Foreskin keratinocyte (primary cell): ENCODE measurements at places on chromosomes 6 and 20. TPM values are rescaled to one million over a fixed set of nuclear protein-coding genes. Genes with fewer than 3 reads are reported as not detected.

The SUPT3H gene
- total RNA-seq: 5.0 and 6.9 TPM in 2 replicates

The HAO1 gene
- total RNA-seq: not detected in 2 replicates

The FAM110A gene
- 18.4 and 18.8 TPM in 2 replicates for total RNA-seq

The THEMIS gene
- not detected in 2 replicates for total RNA-seq

The MYCT1 gene
- not detected in 2 replicates for total RNA-seq

The EMILIN3 gene
- 0.04 TPM in 1 of 2 replicates, not detected in the other for total RNA-seq

The MAP3K7 gene
- 34.5 and 35.8 TPM in 2 replicates for total RNA-seq

DNA sequence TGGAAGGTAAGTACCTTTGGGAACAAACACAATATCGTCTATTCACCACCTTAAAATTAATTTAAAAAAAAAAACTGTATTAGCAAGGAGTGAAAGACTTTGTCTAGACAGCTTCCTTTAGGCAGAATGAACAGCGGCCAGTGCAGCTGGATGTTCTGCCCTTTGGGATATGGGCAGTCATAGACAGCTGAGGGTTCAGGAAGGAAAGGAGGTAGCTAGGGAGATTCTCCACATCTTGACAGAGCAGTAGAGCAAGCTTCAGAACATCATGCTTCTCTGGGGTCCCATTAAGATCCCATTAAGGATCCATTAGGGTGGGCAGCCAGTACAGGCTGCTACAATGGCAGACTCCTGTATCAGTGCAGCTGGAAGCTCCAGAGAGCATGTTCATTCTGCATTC is 46.5 kb upstream of the PLCB4 start:
- no peak for DNase-seq

DNA sequence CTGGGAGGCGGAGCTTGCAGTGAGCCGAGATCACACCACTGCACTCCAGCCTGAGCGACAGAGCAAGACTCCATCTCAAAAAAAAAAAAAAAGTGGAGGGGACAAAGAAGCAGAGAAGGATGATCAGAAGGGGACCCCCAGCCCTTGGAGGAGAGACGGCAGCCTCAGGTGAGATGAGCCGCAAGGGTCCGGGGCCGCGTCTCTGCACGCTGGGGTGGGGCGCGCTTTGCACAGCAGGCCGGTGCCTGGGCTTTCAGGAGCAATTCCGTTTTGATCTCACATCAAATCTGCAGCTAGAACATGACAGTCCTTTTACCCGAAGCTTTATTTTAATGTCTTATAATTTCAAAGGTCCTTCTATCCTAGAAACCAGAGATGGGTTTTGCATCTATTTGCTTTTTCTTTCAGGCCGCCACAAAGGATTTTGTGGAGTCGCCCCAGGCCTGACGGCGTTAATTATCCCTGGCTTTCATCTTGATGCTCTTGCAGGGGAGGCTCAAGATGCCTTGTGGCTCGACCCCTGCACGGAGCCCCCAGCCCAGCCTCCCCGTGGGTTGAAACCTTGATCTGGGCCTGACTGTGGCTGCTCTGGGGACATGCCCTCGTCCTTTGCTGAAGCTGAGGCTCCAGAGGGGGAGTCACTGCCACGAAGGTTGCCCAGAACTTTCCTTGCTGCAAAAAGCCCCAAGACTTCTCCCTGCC is 17.3 kb downstream of the HRH3 start:
- no peak for DNase-seq

GRCh38 chr20:51750037-51750769 is 18.0 kb downstream of the ATP9A start:
- DNase-seq: peak; percentile 83

DNA sequence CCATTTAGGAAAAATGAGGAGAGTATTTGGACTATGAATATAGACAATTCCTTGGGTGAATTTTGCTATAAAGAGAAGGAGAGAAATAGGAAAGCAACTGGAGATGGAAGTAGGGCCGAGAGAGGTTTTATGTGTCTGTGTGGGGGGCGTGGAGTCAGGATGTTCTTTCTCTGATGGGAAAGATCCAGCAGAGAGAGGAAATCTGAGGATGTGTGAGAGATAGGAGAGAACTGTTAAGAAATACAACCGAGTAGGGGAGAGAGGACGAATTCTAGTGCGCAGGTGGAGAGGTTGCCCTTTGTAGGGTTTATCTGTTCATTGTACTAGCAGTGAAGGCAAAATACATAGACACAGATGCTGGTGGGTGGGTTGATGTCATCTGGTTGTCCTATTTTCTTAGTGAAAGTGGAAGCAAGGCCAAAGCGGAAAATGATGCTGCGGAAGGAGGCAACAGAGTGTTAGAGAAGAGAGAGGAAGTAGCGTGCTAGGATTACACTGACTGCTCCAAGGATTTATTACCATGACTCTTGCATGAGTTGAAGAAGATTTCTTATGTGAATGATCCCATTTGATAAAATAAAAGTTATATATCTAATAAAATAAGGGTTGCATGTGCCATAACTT is 57.7 kb downstream of the CLVS2 start:
- DNase-seq: no peak

GRCh38 chr6:68975064-68975463 is 340.0 kb downstream of the ADGRB3 start:
- DNase-seq: no peak

DNA sequence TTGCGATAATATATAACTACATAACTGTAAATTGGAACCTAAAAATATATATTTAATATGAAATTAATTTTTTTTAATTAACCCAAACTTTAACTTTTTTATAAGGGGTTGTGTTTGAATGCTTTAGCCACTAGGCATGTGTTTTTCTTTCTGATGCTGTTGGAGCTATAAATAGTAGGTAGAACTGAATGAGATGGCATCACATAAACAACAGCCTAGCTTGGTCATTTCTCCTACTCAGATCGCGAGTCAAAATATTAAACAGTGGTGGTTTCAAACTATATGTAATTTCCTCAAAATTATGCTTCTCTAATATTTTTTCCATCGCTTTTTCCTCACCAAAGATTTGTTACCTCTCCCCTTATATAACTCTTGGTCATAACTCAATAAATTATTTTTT is 243.2 kb downstream of the ARID1B start:
- DNase-seq: no peak

DNA sequence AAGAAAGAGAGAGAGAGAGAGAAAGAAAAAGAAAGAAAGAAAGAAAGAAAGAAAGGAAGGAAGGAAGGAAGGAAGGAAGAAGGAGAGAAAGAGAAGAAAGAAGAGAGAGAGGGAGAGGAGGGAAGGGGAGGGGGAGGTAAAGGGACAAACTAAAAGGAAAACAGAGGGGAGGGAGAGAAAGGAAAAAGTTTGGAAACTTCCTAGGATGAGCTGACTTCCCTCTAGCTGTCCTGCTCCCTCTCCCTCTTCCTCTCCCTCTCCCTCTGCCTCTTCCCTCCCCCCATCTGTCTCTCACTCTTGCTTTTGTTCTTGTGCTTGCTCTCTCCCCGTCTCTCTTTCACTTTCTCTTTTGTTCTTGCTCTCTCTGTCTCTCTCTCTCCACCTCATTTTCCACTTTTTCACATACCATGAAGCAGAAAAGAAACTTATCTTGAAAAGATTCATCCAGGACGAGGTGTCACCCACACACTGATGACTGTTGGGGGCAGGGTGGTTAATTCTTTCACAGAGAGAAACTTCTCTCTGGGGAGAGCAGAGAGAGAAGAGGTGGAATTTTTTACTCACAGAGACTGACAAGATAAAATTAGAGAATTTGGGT is 56.4 kb upstream of the DUSP22 start:
- no peak for DNase-seq

GRCh38 chr6:130223508-130223907 is 757 bp upstream of the SAMD3 start:
- DNase-seq: peak; percentile 22

GRCh38 chr6:17392978-17393891 is at the start of gene CAP2:
TSS of gene CAP2 (plus strand) at chr6:17393595. CDS start at chr6:17421556, 27,961 bp downstream.
- peak; percentile 52 for DNase-seq

DNA sequence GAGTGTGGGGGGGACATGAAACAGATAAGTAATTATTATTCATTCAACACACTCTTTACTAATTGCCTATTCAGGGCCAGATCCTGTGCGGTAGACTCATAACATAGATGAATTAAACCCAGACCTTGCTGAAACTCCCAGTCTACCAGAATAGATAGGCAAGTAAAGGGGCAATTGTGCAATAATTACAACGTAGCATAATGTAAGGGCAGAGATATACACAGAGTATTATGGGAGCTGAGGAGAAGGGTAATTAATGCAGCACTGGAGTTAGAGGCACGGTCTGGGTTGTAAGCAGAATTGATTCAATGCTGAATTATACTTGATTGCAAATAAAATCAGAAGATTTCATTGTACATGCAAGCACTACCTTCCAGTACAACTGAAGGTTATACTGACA is 29.2 kb downstream of the RIMS4 start:
- no peak for DNase-seq

- DNase-seq: peak; percentile 39
These were observed 29.9 kb downstream of the RAB44 start for GRCh38 chr6:36727505-36728021.

DNA sequence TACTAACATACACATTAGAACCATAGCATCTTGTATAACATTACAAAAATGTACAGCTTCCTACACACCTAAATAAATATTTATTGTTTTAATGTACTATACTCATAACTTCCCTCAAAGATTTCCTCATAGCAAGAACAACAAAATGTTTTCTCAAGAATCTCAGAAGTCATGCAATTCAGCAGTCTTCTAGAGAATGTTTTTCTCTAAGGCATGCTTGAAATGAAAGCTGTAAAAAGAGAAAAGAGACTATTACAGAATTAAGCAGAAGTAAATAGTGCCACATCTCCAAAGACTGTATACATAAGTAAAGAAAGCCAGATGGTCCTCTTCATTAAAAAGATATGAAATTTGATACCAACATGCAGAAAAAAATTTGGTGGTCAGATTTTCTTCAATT is 672.2 kb downstream of the EPM2A start:
- no peak for DNase-seq

DNA sequence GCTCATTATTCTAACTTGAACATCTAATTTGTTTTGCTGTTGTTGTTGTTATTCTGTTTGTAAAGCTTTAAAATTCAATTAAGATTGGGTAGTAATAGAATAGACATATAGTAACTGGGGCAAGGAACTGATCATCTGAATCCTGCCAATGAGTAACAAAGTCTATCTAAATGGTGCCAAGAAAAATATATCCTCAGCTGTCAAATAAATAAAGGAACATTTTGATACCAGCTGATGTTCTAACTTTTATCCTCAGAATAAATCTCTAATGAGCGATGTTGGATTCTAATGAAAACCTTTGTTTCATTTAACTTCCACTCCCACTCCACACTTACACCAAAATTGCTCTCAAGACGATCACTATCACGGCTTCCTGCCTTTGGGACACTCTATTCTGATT is 210.9 kb downstream of the TINAG start:
- DNase-seq: no peak

GRCh38 chr6:105370351-105370750 is 32.5 kb downstream of the PREP start:
- no peak for DNase-seq

GRCh38 chr6:43738267-43738676 is 31.7 kb upstream of the VEGFA start:
- no peak for DNase-seq

DNA sequence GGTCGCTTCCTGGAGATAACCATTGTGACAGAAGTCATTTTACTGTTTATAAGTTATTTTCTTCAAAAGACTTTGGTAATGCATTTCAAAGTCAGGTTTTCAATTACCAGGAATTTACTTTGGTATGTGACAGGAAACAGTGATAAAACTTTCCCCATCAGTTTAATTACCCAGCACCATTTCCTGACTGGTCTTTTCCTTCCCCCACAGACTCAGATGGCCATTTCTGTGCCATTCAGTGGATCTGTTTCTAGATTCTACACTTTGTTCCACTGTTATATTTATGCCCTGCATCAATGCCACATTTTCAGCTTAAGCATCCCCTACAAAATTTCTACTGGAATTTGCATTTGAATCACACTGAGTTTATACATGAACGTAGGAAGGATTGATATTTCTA is 16.3 kb downstream of the RRBP1 start:
- no peak for DNase-seq

DNA sequence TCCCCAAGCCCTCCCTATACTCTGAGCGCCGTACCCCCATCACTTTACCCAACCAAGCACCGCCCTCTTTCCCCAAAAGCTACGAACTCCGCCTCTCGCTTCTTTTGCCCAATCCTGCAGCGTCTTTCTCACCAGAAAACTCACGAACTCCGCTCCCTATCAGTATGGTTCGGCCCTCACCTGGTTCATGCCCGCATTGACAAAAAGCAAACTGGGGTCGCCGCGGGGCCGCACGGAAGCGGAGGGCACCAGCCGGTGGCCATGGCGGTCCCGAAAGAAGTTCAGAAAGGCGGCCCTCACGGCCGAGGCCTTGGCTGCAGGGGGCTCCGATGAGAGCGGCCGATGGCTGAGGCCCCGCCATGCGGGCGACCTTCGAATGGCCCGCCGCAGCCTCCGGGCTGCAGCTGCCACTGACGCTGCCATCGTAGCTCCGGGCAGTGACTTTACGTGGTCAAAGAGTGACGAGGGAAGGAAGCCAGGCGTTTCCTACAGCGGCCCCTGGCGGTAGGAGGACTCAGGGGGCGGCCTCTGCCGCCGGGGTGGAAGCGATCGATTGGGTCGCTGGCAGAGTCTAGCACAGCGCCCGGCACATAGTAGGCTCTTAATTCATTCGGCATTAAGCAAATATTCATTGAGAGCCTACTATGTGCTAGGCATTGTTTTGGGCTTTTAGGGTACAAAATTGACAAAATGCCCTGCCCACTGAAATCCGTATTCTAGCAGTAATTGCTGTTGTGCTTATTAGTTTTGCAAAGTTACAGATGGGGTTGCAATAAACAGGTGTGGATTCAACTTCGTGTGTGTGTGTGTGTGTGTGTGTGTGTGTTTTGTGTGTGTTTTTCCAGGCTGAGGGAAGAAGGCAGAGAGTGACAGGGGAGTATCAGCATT is at the start of gene AARS2:
Gene AARS2 (minus strand): TSS at position 447 of the 888 bp plus-strand sequence. CDS start 24 bp downstream, at position 423.
- DNase-seq: peak; percentile 71

DNA sequence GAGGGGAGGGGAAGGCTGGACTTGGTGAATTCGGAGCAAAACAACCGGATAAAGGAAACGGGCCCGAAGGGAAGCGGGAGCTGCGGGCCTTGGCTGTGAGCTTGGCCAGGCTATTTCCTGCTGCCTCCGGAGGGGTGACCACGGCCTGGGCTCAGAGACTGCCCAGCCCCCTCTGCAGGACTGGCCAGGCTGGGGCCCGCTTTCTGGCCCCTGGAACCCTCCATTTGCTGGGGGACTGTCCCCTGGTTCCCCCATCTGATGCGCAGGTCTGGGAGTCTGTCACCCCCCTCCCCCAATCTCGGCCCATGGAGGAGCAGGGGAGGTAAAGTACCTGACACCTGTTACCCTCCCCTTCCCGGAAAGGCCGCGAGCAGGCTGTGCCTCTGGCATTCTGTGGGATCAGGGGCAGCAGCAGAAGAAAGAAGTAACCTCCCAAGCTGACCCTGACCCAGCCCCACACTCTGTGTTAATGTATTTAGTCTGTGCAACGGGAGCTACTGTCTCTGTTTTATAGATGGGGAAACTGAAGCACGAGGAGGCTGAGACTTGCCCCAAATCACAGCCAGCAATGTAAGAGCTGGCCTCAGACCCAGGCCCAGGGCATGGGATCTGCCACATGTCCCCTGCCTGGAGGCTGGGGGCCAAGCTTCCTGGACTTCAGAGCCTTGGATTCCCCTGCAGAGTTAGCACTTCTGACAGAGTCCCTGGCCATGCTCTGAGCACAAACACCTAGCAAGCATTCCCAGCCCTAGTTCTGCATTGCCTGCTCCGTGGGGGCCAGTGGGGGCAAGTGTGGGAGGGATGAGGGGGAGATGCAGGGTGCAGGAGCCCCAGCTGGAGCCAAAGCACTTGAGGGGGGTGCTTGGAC is 3.5 kb downstream of the C20orf204 start:
- no peak for DNase-seq
